ENCODE measurements at places on chromosomes 4 and X. TPM values are rescaled to one million over a fixed set of nuclear protein-coding genes. Genes with fewer than 3 reads are reported as not detected.

The LPAR4 gene
- total RNA-seq: 0.16 TPM

The PTTG2 gene
- total RNA-seq: 1.0 TPM

The GPM6B gene
- total RNA-seq: 16.0 TPM

The PLAC1 gene
- total RNA-seq: not detected

The NEXMIF gene
- 6.0 TPM for total RNA-seq

The CFAP299 gene
- total RNA-seq: 1.1 TPM

The TLR3 gene
- total RNA-seq: 22.7 TPM

The DIAPH2 gene
- total RNA-seq: 15.0 TPM

The PRAF2 gene
- 24.0 TPM for total RNA-seq

The ATP6AP1 gene
- 121 TPM for total RNA-seq

The IL13RA2 gene
- total RNA-seq: 0.31 TPM

The VCX3A gene
- not detected for total RNA-seq

The GABRB1 gene
- total RNA-seq: 0.79 TPM

The HTRA3 gene
- total RNA-seq: 1.7 TPM

The NLRP2B gene
- not detected for total RNA-seq

The ZFP42 gene
- not detected for total RNA-seq

The CD38 gene
- total RNA-seq: 8.9 TPM

The SLC6A14 gene
- not detected for total RNA-seq

The APBB2 gene
- total RNA-seq: 65.6 TPM

The PNMA6A gene
- total RNA-seq: 4.2 TPM

The KLHL5 gene
- 47.8 TPM for total RNA-seq

The SLIT2 gene
- 11.5 TPM for total RNA-seq

The SRPK3 gene
- 1.1 TPM for total RNA-seq

The STK32B gene
- total RNA-seq: 18.2 TPM

The C4orf51 gene
- total RNA-seq: not detected

The SPON2 gene
- 116 TPM for total RNA-seq

The DGKK gene
- total RNA-seq: not detected

The HTN1 gene
- not detected for total RNA-seq

The APLN gene
- 0.31 TPM for total RNA-seq

The RBMXL3 gene
- total RNA-seq: not detected

The CXCL8 gene
- 4.8 TPM for total RNA-seq

The SFRP2 gene
- total RNA-seq: 4.1 TPM

The SPANXN3 gene
- not detected for total RNA-seq

The USP51 gene
- total RNA-seq: 4.6 TPM

The CT45A10 gene
- not detected for total RNA-seq

The HOPX gene
- total RNA-seq: 17.6 TPM

The CT45A3 gene
- total RNA-seq: not detected

The UGT8 gene
- 42.2 TPM for total RNA-seq

The OPHN1 gene
- total RNA-seq: 9.5 TPM

The TMSB15A gene
- total RNA-seq: not detected

The PCSK1N gene
- 131 TPM for total RNA-seq
